ENCODE measurements at places on chromosomes 6 and 20.
A peak's percentile ranks its signal among the peaks of the same experiment; 100 is the strongest.

DNA sequence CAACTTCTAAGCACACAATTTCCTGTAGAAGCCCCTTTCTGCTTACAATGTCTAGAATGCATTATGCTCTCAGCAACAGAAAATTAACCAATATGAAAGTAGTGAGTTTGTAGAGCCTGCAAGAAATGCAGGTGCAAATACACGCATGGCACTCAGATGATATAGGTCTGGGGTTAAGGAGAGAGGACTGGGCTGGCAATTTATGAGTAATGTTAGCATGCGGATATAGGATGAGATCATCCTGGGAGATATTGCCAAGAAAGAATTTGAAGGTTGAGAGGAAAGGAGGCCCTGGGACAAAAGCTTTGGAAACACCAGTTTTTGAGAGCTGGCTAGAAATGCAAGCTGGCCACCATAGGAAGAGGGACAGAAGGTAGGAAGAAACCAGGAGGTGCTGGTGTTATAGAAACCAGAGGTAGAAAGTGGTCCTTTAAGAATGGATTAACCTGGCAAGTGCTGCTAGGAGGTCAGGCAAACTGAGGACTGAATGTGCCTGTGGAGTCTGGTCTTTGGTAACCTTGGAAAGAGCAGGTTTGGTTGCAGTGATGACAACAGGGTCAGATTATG, 183.2 kb upstream of the MYLIP start:
- no peak for DNase-seq

GRCh38 chr6:137973201-137973600, 106.1 kb downstream of the TNFAIP3 start:
- DNase-seq: no peak

GRCh38 chr6:15305909-15306308, 60.0 kb downstream of the JARID2 start:
- no peak for DNase-seq

DNA sequence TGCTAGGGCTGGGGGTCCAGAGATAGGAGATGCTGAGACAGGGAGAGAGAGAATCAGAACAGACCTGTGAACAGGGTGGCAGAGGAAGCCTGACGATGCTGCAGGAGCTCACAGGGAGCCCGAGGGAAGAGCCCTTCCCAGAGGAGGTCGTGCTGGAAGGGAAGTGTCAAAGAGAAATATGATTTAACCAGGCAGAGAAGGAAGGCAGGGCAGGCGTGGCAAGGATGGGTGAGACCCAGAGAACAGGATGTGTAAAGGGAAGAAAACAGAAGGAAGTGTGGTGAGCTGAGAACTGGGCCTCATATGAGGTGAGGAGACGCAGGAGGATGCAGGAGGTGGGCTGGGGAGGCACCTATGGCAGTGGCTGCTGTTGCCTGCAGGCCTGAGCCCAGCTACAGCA, 105.6 kb downstream of the ZDHHC14 start:
- peak; percentile 7 for DNase-seq

DNA sequence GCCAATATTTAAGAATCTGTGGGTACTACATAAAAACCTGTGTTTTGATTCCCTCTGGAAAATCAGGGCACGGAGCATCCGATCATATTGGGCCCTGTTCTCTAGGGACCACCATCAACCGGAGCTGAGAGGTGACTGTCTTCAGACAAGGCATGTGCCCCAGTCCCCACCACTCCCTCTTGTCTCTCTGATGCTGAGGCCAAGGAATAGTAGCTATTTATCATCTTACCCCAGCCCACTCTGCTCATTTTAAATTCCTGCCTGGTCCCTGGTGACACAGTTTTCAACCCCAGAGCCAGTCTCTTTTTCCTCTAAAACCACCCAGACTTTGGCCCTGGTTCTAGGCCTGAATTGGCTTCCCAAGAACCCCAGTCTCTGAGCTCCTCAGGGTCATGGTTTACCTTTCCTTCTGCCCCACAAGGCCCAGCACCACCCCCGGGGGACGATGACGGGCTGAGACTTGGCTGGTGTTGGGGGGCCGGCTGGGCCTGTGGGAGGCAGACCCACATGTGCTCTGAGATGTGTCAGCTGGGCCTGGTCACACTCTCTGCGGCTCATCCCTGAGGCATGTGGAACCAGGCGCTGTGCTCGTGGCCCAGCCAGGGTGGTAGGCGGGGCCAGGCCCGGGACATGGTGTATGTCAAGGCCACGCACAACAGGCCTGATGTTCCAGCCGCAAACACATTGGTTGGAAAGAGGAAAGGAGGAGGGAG, 114.4 kb downstream of the CEBPB start:
- DNase-seq: no peak

All from CD4-positive, alpha-beta T cell treated with Interleukin-17A for 1 hour (primary cell).